ENCODE measurements at places on chromosomes 13 and 19.

DNA sequence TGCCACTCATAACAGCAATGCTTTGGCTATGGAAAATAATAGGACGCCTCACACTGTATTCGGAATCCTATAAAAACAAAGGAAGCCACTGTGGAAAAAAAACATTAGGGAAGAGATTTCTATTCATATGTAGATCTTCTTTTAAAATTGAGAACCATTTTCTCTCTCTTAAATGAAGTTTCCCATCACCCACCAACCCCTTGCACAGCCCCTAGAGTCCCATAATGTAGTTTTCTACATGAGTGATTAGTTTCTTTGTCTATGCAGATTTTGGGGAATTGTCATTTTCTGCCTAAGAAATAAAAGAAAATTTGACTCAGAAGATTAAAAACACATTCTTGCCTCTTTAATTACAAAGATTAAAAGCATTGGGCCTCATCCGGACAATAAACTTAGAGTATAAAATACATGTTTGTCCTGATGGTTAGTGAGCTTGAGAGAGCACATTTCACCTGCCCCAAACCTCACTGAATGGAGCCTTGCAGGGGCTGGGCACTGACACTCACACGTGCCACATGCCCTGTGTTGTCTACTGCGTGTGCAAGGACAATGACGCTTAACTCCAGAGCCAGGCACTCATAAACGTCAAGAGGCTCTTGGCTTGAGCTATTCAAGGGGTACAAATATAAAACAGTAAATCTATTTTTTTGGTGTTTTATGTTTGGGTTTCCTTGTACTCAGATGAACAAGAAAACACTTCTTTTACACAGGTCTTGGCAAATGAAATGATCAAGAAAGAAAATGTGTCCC is 40.0 kb upstream of the KL start:
- no peak for DNase-seq

- no peak for DNase-seq
These were observed 6.8 kb downstream of the ATP13A1 start for GRCh38 chr19:19656451-19657396.

- no peak for DNase-seq
These were observed 28.5 kb downstream of the MEIS3 start for GRCh38 chr19:47390533-47391488.

- DNase-seq: peak; percentile 2
These were observed 204.7 kb downstream of the FGF14 start for GRCh38 chr13:102197193-102197592.

GRCh38 chr19:30785458-30786137 is 413.4 kb downstream of the ZNF536 start:
- DNase-seq: no peak

- no peak for DNase-seq
These were observed 33.3 kb downstream of the TIMM13 start for GRCh38 chr19:2394054-2394441.

GRCh38 chr19:18878058-18878797 is 17.7 kb downstream of the CERS1 start:
- DNase-seq: no peak

- peak; percentile 71 for DNase-seq
These were observed at the start of gene BTBD2 for GRCh38 chr19:2015608-2015950. BTBD2 (minus strand) TSS chr19:2015714; CDS start chr19:2015703, 11 bp downstream.

- no peak for DNase-seq
These were observed 33.2 kb upstream of the MEDAG start for GRCh38 chr13:30872685-30873461.

- peak; percentile 78 for DNase-seq
These were observed 5.5 kb upstream of the SAE1 start for GRCh38 chr19:47124937-47125668.

- DNase-seq: peak; percentile 31
These were observed 54.3 kb downstream of the MTMR6 start for GRCh38 chr13:25232937-25233515.

DNA sequence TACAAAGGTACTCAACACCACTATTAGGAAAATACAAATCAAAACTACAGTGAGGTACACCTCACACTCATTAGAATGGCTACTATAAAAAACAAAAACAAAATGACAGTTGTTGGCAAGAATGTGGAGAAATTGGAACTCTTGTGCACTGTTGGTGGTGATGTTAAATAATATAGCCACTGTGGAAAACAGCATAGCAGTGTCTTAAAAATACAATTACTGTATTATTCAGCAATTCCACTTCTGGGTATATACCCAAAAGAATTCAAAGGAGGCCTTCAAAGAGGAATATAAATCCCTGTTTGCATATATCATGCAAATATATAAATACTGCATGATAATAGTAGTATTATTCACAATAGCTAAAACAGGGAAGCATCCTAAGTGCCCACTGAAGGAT is 66.8 kb downstream of the CDK8 start:
- DNase-seq: no peak

GRCh38 chr19:45585158-45585577 is 566 bp upstream of the OPA3 start:
- DNase-seq: no peak

- DNase-seq: no peak
These were observed 11.0 kb downstream of the RANBP3 start for GRCh38 chr19:5966941-5967340.

- no peak for DNase-seq
These were observed 432.3 kb downstream of the RFC3 start for GRCh38 chr13:34250151-34250670.

- peak; percentile 89 for DNase-seq
These were observed 368.4 kb downstream of the KLF12 start for GRCh38 chr13:73765651-73766384.

DNA sequence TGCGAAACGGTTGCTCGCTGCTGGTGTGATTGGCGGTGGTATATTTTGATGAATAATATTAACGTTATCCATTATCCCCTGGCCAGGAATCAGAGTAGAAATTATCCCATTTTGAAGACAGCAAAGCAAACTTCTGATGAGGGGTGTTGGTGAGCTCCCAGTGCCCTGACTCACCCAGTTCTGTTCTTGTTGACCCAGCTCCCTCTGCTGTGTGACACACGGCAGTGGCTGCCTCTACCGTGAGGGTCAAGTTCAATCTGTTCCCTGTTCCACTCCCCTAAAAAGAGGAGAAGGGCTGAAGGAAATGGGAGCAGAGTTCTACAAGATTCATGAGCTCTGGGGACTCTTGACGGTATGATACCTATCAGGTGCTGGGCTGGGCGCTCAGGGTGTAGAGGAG is 2.0 kb downstream of the CAMSAP3 start:
- DNase-seq: no peak

GRCh38 chr19:19538785-19539166 is 711 bp downstream of the CILP2 start:
- no peak for DNase-seq

DNA sequence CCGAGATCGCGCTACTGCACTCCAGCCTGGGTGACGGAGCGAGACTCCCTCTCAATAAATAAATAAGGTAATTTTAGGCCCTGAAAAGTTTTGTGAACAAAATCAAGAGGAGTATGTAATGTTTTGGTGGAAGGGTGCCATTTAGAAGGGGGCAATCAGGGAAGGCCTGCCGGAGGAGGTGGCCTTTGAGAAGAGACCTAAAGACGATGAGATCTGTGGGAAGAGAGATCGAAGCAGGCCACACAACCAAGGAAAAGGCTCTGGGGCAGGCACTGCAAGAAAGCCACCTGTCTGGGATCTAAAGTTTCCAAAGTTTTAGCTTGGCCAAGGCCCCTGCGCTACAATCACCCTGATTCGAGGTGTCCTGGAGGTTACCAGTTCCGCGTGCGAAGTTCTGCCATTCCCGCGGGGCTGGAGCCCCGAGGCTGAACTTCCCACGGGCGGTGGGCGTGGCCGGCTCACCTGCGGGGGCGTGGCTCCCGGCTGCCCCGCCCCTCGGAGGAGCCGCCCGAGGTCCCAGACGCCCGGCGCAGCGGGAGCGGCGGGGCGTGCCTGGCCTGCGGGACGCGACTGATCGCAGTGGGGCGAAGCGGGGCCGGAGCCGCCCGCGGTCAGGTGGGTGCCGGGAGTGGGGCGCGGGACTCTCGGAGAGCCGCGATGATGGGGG is at the start of gene KLC3:
Gene KLC3 (plus strand): TSS at position 519 of the 667 bp plus-strand sequence. CDS start 4,792 bp downstream, outside the sequence.
- peak; percentile 38 for DNase-seq

DNA sequence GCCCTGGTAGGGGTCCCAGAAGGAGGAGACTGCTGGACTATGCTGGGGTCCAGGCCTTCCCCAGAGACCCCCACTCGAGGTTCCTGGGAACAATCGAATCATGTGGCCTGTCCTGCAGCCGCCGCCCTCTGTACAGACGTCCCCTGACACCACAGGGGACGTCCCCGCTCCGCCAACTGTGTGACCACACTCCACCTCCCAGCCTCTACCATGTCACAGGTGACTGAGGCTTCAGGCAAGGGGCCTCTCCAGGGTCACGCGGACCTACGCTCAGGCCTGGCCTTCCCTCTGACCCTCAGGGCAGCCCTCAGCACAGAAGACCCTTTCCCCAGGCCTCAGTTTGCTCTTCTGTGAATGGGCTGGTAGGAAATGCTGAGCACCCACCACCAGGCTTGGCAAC is 13.1 kb upstream of the TMEM161A start:
- no peak for DNase-seq

GRCh38 chr13:27183561-27184147 is 12.0 kb upstream of the USP12 start:
- DNase-seq: no peak

DNA sequence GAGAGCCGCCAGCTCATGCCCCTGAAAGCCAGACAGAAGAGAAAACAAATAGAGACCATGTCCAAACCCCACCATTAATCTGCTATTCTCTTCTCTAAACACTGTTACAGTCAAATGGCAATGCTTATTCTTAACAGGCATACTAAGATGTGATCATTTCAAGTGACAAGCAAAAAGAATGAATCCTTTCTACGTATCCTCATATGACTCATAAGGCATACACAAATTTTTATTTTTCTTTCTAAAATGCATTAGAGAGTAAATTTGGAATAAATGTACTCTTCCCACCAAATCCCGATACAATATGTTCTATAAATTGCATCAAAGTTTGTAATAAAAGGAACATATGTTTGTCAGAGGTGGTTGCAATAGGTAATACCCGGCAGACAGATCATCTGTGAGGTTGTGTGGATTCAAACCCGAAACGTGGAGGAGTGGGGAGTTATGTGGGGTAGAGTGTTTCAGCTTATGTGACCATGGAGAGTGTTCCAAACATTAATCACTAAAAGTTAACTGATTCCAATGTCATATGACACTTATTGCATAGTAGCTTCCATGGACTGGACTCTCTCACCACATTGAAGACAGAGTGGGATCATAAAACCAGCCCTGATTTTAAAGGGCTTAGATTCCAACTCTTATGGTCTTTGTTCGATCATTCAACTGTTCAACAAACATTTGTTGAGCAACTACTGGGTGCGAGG is 213.1 kb downstream of the DCLK1 start:
- DNase-seq: no peak

DNA sequence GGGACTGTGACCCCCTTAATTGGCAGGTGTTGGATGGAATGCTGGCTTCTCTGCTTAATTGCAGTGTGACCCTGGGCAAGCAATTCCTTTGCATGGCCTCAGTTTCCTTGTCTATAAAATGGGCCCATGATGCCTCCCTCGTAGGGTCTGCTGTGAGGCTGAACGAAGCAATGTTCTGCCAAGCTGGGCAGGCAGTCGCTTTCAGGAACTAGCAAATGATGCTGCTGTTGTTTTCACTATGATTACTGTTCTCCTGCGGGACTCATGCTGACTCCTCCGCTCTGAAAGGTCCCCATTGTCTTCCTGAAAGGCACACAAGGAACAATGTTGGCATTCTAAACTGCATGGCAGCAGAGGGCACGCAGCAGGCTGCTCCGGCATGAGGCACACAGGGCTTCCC is 6.8 kb downstream of the BICRA start:
- DNase-seq: no peak

GRCh38 chr19:54477650-54478049 is 4.6 kb upstream of the CDC42EP5 start:
- no peak for DNase-seq

GRCh38 chr19:1468821-1469254 is 10.2 kb downstream of the C19orf25 start:
- DNase-seq: no peak

DNA sequence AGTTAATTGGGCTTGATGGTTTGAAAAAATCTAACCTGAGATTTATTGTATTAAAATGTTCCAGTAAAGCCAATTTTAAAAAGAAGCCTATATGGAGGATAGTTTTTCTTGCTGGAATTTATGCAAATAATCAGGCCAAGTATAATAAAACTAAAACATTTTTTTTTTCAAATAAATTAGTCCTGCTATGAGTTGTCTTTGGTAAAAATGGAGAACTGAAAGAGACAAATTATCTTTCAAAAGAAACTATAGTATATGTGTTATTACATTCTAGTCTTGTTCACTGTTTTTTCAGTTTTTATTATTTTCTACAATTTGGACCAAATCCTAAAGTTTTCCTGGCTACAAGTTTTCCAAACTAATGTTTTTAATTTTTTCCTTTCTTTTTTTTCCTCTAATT is 468.9 kb downstream of the UQCRFS1 start:
- no peak for DNase-seq

- no peak for DNase-seq
These were observed 210.5 kb downstream of the GPC6 start for GRCh38 chr13:93437081-93437480.

GRCh38 chr19:57465680-57466381 is 8.9 kb upstream of the VN1R1 start:
- peak; percentile 25 for DNase-seq

DNA sequence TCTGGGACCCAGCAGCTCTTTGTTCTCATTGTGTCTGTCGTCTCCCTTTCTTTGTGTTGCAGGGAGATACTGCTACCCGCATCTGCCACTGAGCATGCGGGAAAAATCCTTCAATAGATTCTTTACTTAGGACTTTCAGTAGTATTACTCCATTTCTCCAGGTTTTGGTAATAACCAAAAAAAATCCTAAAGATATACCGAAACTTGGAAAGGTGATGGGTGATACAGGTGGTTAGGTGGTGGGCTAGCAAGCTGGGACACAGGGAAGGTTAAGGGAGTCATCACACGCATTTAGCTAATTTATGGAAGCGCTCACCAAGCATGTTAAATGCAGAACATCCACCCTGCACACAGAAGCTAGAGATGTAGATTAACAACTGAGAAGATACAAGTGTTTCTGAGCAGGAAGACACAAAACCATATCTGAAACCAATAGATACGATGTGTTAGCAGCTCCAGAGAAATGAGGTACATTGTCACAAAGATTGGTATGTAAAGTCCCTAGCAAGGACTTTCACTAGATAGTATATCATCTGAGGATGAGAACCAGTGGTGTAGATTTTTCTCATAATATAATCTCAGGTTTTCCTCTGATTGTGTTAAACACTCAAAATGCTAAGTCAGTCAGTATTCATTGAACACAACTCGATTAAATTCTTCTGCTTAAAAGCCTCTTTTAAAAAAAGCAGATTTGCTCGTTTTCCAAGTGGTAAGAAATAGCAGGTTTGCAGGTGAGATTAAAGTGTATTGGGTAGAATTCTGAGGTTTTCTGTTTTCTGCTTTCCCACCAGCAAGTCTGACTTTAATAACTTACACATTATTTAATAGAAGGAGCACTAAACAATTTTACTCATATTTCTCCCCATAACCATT is 1.2 kb upstream of the SLAIN1 start:
- DNase-seq: peak; percentile 1

- no peak for DNase-seq
These were observed 2.3 kb upstream of the ANKLE1 start for GRCh38 chr19:17279436-17279835.
